ENCODE measurements at places on chromosomes 4 and X.

DNA sequence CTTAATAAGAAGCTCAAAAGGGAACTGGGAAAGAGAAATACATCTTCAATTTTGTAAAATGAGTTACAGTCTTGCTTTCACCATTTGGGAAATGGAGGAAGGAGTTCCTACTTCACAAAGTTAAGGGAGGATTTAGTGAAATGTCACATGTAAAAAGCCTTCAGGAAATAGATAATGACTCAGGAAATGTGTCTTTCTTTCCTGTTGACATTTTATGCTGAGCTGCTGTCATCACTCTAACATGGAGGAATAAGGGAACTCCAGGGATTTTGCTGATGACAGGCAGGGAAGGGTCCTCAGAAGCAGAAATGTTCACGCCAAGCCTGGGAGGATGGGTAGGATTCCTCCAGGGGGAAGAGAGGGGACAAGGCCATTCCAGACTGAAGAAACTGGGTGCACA is 251.1 kb downstream of the USP46 start:
- DNase-seq = no peak

- DNase-seq = no peak
Observed at GRCh38 chr4:129109965-129110824, 14.2 kb downstream of the C4orf33 start.

DNA sequence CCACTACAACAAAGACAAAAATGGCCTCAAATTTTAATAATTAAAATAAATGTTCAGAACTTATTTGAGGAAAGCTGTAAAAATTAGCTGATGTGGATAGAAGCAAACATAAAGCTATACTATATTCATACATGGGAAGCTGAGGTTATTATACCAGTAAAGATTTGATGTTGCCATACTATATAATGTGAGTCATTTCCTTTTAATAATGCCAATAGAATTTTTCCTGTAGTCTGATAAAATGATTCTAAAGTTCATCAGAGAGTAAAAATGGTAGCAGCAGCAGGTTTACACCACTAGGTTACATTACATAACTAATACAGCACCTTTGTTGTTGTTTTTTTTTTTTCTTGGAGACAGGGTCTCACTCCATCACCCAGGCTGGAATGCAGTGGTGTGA is 45.5 kb upstream of the CYP2U1 start:
- no peak for DNase-seq

- no peak for DNase-seq
Observed at GRCh38 chrX:103063918-103064434, at the start of gene BEX1. BEX1 (minus strand) TSS chrX:103064171; CDS start chrX:103063274, 897 bp downstream.

DNA sequence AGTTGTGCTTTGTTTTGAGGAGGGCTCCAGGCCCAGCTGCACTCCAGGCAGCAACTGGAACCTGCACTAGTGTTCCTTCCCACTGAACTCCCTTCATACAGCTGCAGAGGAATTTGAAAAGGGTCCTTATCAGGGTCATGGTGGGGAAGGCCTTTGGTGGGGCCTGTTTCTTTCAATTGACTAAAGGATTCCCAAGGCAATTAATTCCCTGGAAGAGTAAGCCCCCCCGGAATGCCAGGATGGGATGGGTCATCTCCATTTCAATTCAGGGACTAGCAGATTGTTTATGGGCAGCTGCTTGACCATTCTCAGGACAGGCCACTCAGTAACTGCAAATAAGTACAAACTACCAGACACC is 45.3 kb downstream of the TSC22D3 start:
- DNase-seq = no peak

- peak; percentile 36 for DNase-seq
Observed at GRCh38 chr4:1290165-1290977, 680 bp downstream of the MAEA start.

GRCh38 chr4:136680271-136680670 is 852.0 kb downstream of the PCDH18 start:
- no peak for DNase-seq

- DNase-seq = no peak
Observed at GRCh38 chr4:155495572-155496293, 119.0 kb upstream of the MAP9 start.

DNA sequence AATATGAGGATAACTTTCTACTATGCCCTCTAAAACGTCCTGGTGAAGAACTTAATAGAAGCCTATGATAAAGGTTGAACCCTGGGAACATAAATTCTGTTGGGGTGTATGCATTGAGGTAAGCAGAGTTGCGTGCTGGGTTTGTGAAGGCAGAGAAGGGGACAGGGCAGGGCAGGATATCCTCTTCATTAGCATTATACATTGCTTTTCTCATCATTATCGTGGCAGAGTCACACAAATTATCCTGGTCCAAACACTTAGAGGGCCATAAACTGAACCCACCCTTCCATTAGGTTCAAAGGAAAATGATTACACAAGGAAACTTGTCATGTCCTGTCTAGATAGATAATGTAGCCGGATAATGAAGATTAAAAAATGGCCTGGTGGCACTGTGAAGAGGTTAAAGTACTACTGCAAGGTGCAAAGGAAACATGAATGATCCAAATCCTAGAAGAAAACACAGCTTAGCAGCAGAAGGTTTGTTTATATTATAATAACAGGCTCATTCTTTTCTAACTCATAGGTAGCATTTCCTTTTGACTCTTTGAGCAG is 189.1 kb downstream of the SPCS3 start:
- no peak for DNase-seq

GRCh38 chr4:70703619-70704214 is 15.4 kb downstream of the UTP3 start:
- peak; percentile 65 for DNase-seq

- peak; percentile 34 for DNase-seq
Observed at GRCh38 chrX:118347131-118347530, 1.2 kb downstream of the WDR44 start.

GRCh38 chr4:122749704-122750454 is 17.4 kb downstream of the BBS12 start:
- no peak for DNase-seq

DNA sequence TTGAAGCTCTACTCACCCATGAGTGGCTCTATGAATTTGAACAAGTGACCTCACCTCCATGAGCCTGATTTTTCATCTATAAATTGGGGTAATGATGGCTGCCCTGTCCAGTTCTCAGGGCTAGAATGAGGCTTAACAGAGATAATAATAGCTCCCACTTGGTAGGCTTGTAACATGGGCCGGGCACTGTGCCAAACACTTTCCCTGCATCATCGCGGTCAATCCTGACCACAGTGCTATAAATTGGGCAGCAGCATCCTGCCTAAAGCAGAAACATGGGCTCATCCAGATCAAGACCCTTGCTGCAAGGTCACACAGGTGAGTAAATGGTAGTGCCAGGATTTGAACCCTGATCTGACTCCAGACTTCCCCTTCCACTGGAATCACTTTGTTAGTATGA is 12.8 kb downstream of the APLN start:
- no peak for DNase-seq

Data from NAMALWA (cell line).